ENCODE measurements at places on chromosomes 6 and 20.

- peak; percentile 37 for DNase-seq
Measured at GRCh38 chr6:30743099-30744053, 889 bp upstream of the FLOT1 start.

- no peak for DNase-seq
Measured at GRCh38 chr20:53743607-53744260, 150.1 kb upstream of the ZNF217 start.

- DNase-seq: no peak
Measured at GRCh38 chr20:1427457-1428054, 34.7 kb upstream of the FKBP1A start.

GRCh38 chr20:36792422-36792821 lies 18.9 kb upstream of the DSN1 start:
- no peak for DNase-seq

GRCh38 chr6:22221630-22222029 lies 75.2 kb downstream of the PRL start:
- DNase-seq: no peak

- DNase-seq: no peak
Measured at GRCh38 chr6:87656857-87657256, 45.2 kb downstream of the AKIRIN2 start.

DNA sequence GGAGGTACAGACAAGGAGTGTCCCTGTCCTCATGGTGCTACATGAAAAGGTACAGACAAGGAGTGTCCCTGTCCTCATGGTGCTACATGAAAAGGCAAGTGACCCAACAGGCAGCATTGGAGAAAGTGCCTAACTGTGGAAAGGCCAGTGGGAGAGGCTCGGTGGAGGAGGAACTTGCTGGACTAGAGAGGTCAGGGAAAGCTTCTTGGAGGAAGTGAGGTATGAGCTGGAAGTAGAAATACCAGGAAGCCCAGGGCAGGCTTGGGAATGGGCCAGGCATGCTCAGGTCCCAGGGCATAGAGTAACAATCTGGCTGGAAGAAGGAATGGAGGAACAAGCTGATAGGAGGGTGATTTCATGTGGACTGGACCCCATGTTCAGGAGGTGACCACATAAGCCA lies 59.8 kb upstream of the FNDC1 start:
- no peak for DNase-seq

DNA sequence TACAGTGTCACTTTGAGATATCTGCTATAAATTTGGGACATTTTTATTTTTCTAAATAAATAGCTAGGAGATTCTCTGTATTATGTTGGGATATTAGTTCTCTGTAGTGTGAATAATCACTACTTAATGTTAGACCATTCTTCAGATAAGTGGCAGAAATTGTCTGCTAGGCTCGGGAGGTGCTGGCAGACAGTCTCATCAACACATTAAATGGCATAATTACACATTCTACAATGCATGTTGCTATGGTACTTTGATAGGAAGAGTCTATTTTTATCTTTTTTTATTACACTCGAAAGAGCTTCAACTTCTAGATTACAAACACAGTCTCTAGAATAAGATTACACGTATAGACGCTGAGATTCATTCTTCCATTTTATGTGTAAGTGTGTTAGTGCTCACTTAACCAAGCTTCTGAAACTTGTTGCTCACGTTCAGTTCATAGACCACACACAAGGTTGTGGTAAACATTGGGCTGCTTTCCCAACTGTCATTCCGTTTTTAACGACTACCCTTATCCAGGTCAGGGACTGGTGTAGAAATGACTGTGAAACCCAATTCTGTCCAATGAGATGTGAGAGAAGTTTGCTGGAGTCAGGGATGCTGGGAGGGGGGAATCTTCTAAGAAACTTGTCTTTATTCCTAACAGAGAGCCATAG lies 78.6 kb downstream of the TPBG start:
- no peak for DNase-seq

GRCh38 chr20:7703996-7704395 lies 236.3 kb downstream of the HAO1 start:
- DNase-seq: no peak

- no peak for DNase-seq
Measured at GRCh38 chr6:28000351-28001045, 43.5 kb downstream of the OR2B6 start.

- no peak for DNase-seq
Measured at GRCh38 chr20:45344168-45344860, 3.9 kb downstream of the SDC4 start.

- DNase-seq: no peak
Measured at GRCh38 chr6:69913361-69913760, 47.0 kb downstream of the COL19A1 start.

DNA sequence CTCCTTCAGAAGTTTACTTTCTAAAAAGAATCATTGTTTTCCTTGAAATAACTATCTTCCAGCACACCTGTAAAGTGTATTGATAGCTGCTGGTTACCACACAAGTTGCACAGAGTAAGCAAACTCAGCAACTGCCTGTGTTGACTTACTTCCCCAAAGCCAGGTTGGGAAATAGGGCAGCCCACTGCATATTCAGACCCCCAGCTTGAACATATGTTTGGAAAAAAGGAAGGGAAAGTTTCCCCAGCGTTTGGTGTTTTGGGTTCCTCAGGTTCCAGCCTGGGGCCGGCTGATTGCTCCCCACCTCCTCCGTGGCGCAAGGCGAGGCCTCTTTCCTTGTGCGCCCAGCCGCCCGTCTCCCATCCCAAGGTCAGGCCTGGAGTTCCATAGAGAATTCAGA lies 70.1 kb upstream of the QKI start:
- DNase-seq: no peak

DNA sequence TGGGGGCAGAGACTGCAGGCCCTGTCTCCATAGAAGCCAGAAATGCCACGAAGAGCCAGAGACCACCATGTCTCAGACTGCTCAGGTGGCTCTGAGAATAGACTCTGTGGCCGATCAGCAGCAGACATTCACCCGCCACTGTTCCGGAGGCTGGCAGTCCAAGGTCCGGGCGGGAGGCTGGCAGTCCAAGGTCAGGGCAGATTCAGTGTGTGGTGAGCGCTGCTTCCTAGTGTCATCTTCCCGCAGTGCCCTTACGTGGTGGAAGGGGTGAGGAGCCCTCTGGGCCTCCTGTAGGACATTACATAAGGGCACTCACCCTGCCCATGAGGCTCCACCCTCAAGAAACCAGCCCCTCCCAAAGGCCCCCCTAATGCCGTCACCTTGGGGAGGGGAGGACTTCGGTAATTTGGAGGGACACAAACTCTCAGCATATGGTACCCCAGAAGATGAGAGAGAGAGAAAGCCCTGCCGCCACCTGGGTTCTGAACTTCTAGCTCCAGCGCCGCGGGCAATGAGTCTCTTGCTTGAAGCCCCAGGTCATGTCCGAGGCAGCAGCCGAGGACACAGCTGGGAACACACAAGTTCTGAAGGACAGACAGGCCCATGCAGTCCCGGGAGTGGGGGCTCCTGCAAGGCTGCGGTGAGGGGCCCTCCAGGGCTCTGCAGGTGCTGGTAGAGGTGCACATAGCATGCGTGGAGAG lies 36.4 kb downstream of the DACT2 start:
- DNase-seq: no peak

GRCh38 chr6:31400467-31401289 lies 2.7 kb upstream of the MICA start:
- peak; percentile 79 for DNase-seq

GRCh38 chr20:568673-569415 lies 25.3 kb upstream of the CSNK2A1 start:
- no peak for DNase-seq

GRCh38 chr20:36629719-36630681 lies 16.0 kb downstream of the SLA2 start:
- peak; percentile 31 for DNase-seq

DNA sequence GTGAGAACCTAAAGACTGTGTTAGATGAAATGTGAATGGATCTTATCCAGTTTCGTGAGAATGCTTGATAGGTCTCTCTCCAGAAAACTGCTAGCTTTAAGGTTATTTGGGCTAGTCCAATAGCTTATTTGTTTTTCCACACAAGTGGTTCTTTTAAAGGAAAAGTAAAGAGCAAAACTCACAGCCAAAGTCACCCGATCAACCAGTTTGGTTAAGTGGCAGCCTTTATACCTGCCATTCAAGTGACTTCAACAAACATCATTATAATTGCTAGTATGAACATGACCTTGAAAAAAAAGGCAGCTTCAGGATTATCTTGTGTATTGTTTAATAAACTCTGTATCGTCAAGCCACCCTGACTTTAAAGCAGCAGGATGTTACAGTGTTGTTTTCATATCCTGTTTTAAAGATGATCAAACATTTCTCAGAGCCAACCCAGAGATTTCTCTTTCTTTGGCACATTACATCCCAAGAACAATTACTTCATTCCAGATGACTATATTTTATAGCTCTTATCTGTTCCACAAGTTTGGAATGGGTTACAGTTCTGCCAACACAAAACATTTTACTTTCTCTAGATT lies 253.4 kb downstream of the EPHA7 start:
- no peak for DNase-seq

- no peak for DNase-seq
Measured at GRCh38 chr6:7919871-7920270, 9.3 kb upstream of the TXNDC5 start.

- DNase-seq: no peak
Measured at GRCh38 chr6:11226005-11226404, 6.5 kb downstream of the NEDD9 start.

GRCh38 chr6:15077961-15078360 lies 167.9 kb upstream of the JARID2 start:
- no peak for DNase-seq
